NCI-H1417 (cell line): ENCODE measurements at places on chromosomes 7 and 10.
A peak's percentile ranks its signal among the peaks of the same experiment; 100 is the strongest.

- no peak for DNase-seq
Measured at GRCh38 chr10:128475686-128476367, 349.6 kb upstream of the MKI67 start.

DNA sequence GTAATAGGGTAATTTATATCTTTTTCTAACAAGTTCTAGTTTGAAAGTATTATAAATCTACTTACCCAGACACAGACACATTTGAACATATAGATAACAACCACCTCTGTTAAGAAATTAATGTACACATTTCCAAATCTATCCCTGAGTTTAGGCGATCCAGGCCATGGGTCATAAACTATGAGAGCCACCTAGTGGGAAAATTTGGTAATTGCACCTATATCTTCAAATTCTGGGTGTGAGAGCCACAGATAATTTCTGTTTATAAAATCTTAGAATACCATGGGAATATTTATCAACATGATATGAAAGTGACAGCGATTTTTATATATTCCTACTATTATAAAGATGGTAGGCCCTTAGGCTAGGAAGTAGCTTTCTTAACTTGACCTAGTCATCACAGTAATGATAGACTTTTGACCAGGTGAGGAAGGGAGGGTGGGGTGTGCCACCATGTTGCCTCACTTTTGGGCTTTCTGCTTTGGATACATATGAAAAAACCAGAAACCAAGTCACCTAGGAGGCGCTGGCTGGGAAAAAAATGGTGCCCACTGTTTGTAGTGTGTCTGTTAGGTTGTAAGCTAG, 8.0 kb upstream of the EPHA1 start:
- peak; percentile 77 for DNase-seq

GRCh38 chr7:50781381-50782293, 1.1 kb downstream of the GRB10 start:
- DNase-seq: peak; percentile 33

GRCh38 chr10:5691786-5692185, 7.1 kb downstream of the TASOR2 start:
- peak; percentile 28 for DNase-seq

GRCh38 chr7:47337531-47337930, 244.4 kb downstream of the TNS3 start:
- no peak for DNase-seq

GRCh38 chr10:81564143-81564542, 310.9 kb upstream of the NRG3 start:
- no peak for DNase-seq

DNA sequence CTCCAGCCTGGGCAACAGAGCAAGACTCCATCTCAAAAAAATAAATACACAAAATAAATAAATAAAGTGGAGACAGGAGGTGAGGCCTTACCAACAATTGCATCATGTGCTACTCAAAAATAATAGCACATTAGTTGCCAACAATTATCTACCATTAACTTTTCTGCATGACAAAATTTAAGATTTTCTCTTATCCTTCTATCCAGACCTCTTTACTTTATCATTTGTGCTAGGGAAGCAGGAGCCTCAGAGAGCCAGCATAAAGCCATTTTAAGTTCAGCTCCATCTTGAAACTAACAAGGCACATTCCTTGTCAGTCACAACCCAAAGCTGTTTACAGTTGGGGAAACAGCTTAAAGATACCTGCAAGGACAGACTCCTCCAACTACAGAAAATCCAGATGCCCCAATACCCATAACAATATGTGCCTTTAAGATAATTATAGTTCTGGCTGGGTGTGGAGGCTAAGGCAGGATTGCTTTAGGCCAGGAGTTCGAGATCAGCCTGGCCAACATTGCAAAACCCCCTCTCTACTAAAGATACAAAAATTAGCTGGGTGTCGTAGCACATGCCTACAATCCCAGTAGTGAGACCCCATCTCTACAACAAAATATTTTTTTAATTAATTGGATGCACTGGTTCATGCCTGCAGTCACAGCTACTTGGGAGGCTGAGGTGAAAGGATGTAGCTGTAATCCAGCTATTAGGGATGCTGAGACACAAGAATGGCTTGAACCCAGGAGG, 2.2 kb upstream of the AP1S1 start:
- DNase-seq: no peak

- no peak for DNase-seq
Measured at GRCh38 chr10:86848747-86849146, 92.3 kb downstream of the BMPR1A start.

GRCh38 chr7:115840702-115841101, 189.9 kb downstream of the TFEC start:
- peak; percentile 27 for DNase-seq

GRCh38 chr10:3231951-3232730, 59.6 kb upstream of the PITRM1 start:
- DNase-seq: no peak

DNA sequence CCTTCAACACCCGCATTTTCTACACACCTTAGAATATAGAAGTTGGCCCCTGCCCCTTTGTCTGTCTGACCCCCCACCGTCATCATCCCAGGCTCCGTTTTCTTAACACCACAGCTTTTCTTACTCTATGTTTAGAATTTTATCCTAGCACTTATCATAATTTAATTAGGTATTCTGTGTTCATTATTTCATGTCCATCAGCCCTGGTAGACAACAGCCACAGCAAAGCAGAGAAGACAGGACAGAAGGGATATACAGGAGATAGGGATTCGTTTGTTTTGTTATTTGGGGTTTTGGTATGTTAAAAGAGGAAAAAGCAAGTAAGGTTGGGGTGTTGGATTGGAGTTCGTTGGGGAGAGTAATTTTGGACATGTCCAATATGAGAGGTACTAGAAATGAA, 48.8 kb downstream of the ITGA8 start:
- DNase-seq: no peak

DNA sequence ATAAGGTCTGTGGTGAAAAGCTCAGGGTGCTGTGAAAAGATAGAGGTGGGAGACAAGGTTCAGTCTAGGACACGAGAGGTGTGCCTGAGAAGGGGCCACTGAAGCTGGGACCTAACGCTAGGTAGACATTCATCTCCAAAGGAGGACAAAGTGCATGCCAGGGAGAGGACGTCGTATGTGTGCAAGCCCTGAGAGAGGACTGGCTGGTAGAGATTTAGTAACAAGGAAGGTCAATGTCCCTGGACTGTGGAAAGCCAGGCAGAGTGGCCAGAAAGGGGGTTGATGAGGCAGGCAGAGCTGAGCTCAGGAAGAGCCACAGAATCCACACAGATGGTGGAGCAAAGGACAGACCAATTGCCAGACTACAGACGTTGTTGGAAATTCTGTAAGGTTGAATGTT, 817.6 kb downstream of the CCSER2 start:
- DNase-seq: no peak

GRCh38 chr7:99188221-99188620, 19.7 kb downstream of the KPNA7 start:
- no peak for DNase-seq

GRCh38 chr7:51033727-51034520, 251.2 kb upstream of the GRB10 start:
- no peak for DNase-seq

- no peak for DNase-seq
Measured at GRCh38 chr7:83347945-83348444, 185.3 kb upstream of the PCLO start.

DNA sequence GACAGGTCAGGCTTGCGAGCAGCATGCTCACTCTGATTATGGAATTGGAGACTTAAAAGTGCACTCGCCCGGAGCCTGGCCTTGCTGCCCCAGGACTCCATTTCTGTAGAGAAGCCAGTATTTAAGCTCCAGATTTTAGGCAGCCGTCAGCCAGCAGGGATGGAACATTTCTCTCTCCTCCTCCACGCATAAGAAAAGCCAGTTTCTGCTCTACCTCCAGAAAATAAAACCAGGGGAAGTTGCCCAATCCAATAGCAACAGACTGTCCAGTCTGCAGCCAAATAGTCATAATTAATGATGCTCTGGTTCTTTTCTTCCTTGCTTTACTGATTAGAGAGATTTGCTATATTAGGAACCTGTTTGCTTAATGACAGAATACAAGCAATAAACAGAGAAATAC, 203.2 kb downstream of the GFRA1 start:
- DNase-seq: no peak

GRCh38 chr7:111057066-111057465, 33.9 kb upstream of the LRRN3 start:
- no peak for DNase-seq

DNA sequence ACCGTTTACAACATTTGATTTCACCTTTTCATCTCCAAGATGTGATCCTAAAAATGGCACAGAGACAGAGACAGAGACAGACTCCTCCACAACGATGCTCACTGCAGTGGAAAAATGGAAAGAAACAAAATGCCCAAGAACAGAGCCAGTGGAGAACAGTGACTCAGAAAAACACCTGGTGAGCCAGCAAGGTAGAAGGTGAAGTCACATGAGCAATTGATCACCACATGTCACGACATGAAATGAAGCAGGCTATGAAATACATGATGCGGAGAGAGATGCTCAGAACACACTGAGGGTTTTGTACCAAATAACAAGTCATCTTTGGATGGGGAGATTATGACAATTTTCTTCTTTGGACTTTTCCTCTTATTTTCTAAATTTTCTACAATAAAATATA, 3.5 kb downstream of the MSMB start:
- no peak for DNase-seq

DNA sequence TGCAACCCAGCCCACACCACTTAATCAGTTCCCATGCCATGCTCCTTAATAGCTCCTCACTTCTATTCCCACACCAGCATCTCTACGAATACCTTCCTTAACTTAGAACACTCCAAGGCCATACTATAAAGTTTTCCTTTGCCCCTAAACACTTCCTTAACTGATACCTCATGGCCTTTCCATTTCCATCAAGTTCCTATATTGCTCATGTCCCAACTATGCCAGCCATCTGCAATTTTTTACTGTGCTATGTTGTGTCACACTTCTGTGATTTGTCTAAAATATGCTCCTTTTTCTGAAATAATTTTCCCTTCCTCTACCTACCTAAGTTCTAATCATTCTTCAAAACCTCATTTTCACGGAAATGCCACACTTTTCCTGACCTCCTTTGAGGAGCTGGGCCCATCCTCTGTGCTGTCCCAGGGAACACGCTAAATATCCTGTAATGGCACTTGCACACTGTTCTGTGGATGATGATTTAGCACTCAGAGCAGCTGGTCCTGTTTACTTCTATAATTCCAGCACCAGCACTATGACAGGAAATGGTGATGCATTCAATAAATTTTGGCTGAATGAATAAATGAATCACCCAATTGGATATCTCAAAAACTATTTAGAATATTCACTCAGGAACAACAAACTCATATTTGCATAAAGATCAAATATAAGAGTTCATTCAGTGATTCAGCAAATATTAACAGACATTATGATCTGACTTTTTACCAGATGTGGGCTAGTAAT, 266.5 kb upstream of the HGF start:
- DNase-seq: no peak

DNA sequence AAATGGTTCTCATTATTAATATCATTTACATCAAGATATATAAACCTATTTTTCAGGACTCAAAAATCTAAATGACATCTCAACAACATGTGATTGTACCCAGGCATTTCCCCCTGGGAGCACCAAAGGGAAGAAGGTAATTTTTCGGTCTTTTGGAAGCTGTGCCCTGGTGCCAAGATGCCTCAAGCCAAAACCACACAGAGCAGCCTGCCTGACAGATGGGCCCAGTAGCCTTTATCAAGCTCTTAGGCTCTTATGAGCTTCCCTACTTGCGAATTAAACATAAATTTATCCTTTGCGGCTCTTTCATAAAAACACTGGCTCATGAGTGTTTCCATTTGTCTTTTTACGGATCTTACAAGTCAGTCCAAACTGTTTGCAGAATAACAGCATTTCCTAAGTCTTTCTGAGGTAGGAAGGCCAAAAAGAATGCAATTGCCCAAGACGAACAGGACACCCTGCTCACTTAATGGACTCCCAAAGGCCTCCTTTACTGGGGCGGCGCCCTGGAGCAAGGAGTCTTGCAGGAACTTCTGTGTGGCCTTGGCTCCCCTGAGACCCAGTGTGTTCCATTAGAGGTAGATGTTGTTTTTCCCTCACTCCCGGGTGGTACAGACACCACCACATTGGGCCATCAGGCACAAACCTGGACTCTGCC, 4.1 kb upstream of the RASSF4 start:
- no peak for DNase-seq

DNA sequence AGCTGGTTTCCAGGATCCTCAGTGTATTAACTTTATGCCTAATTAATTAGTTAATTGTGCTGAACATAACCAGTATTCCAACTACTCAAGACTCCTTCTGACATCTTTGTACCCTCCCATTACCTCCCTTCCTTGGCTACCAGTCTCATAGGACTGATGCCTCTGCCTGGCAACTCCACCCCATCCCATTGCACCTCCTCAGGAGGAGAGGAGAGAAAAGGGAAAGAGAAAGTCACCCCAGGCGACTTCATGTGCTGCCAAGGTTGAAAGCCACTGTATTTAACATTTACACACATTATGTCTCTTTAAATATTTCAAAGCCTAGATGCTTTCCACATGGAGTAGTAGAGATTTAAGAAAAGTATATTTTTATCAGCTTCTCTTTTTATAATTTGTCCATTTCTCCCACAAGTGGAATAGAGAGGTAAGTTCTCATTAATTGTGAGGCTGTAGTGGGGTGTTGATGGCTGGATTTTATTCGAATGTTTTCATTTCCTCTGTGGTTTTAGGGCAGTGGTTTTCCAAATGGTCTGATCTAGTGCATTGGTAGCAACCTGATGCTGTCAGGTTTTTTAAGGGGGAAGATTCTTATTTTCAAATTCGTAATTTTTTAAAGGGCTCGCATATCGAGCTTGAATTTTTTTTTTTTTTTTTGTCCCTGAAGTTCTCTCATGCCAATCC, 148.0 kb downstream of the BICC1 start:
- DNase-seq: no peak
